ENCODE measurements at places on chromosomes 3 and 15. TPM values are rescaled to one million over a fixed set of nuclear protein-coding genes. Genes with fewer than 3 reads are reported as not detected.
A peak's percentile ranks its signal among the peaks of the same experiment; 100 is the strongest.

DNA sequence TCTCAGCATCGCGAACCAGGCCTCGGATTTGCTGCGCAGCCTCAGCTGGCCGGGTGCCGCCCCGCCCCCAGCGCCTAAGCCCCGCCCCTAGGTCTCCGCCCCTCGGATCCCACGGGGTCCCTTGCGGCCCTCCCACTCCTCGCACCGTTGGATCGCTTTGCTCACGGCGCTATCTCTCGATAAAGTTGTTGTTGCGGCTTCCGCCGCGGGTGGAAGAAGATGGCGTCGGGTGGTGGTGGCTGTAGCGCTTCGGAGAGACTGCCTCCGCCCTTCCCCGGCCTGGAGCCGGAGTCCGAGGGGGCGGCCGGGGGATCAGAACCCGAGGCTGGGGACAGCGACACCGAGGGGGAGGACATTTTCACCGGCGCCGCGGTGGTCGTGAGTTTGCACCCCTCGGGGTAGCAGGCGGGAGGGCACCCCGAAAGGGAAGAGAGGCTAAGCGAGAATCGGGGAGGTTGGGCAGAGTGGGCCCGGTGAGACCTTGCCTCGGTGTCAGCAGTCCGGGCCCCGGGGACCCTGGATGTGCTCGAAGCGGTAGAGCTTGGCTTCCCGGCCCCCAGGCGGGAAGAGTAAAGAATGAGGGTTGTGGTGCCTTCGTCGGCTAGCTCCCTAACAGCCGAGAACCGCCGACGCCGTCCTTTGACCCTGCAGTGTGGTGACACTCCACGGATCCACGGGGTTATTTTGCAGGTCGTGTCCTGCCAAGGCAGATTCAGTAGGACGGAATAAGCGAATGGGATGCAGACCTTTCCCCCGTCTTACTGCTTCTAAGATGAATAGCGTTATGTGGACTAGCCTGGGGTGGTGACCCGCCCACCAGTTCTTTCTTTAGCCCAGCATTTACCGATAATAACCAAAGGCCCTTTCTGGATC lies at the start of gene SNX1:
TSS of gene SNX1 (plus strand) at position 188 of the 873 bp plus-strand sequence. CDS start at position 220, 32 bp downstream.
- DNase-seq = peak; percentile 96

DNA sequence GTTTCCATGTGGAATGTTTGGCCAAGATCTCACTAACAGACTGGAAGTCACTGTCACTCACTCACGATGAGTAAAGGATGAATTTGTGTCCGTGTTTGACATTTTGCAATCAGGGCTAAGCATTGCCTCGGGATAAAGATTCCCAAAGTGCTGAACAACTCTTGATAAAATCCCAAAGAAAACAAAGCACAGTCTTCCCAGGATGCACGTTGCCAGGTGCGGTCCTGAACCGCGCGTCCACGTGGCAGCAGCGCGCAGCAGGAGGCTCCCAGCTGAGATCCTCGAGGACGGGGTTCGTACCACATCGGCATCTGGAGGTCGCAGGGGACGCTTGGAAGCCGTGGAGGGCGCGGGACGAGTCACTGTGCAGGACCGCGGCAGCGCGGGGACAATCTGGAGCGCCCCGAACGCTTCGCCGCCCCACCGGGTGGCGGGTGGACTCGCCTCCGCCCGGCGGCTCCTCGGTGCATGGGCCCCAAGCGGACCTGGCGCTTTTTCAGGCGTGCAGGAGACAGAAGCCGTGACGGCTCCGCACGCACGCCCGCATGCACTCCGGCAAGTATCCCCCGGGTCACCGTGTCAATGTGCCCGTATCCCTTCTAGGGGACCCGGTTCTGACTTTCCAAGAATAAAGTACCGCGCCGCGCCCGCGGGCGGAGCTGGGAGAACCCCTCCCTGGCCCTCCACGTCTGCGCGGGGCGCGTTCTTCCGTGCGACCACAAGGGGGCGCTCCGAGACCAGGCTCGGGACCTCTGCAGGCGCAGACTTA lies 17.7 kb downstream of the CPN2 start:
- DNase-seq = peak; percentile 89

DNA sequence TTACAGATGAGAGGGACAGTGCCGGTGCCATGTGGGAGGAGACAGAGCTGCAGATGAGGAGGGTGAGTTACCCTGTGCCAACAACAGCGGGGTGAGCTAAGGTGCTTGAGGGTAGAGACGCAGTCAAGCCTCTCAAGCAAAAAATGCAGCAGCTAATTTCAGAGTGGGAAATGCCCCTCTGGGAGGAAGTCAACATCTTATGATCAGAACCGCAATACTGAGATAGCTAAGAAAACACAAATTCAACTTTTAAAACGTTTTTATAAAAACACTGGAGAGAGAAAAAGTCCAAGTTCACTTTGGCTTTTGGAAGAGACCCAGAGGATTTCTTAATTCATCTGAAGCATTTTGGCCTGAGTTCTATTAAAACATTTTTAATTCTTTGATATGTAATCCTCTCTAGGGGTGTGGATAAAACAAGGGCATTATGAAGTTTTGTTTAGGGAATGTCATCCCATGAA lies 319.2 kb downstream of the SLC9A9 start:
- DNase-seq = no peak

GRCh38 chr15:61383421-61383820 lies 154.3 kb upstream of the RORA start:
- no peak for DNase-seq

Gene MUC4
- 0.34 TPM for total RNA-seq

Gene C3orf49
- not detected for total RNA-seq

Gene FBXL22
- total RNA-seq = 0.79 TPM
